ENCODE measurements at places on chromosomes 6 and 20.

- no peak for DNase-seq
Measured at GRCh38 chr6:137136065-137136464, 37.4 kb downstream of the IL22RA2 start.

- no peak for DNase-seq
Measured at GRCh38 chr6:118135371-118135770, 228.3 kb downstream of the SLC35F1 start.

GRCh38 chr6:43521836-43522235, 4.9 kb downstream of the POLR1C start:
- DNase-seq: no peak

- DNase-seq: no peak
Measured at GRCh38 chr6:20620043-20620442, 85.8 kb downstream of the CDKAL1 start.

- peak; percentile 91 for DNase-seq
Measured at GRCh38 chr6:41917528-41917927, 3.4 kb downstream of the MED20 start.

DNA sequence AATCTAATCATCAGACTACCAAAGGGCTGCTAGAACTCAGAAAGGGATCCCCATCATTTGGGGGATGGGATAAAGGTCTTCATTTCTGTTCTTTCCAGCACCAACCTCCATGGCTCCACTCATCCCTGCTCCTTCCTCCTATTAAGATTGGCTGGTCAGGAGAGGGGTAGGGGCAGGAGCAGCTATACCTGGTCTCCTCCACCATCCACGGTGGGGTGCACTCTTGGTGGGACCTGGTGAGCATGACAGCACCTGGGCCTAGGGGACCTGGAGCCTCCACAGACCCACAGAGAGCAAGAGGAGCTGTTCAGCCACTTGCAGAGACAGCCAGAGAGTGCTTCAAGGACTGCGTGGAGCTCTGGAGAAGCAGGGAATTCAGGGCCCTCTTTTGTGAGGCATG, 6.1 kb upstream of the ULBP2 start:
- DNase-seq: no peak

DNA sequence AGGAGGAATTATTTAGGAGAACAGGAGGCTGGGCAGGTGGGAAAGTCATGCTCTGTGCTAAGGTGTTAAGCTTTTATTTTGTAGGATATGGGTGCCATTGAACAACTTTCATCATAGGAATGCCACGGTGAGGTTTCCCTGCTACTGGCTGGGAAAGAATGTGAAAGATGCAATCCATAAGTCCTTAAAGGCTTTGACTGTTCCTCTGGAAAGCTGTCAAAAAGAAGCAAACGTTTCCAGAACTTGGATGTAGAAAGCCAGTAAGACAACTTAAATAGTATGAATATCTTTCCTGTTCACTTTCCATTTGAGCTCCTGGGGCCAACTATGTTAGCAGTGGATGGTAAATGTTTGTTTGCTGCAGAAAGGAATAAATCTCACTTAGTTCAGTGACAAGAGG, 574.4 kb downstream of the RNF144B start:
- DNase-seq: no peak

DNA sequence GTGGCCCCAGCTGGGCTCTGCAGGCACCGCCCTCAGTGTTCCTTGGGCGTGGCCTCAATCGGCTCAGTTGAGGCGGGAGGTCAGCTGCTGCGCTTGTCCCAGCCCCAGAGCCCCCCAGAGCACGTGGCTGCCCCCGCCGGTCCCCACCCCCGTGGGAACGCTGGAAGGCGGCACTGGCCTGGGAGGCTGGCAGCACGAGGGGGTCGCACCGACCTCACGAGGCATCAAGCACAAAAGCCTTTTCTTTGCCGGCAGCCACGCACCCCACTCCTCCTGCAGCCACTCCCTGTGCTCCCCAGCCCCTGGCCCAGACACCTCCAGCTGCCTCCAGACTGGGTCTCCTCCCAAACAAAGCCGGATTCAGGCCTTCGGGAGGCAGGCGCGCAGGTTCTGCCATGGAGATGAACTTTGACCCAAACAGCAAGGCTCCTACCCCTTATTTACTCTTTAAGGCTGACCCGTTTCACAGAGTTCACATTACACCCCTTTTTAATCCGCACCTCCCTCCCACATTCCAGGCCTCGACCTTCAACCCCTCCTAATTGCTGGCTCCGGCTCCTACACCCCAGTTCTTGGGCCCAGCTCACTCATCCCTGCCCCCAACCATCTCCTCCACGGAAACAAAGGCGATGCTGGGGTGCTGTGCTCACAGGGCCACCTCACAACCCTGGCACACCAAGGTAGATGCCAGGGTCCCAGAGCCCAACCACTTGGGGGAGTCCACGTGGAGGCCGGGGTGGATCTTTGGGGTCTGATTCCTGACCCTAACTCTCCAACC, 111.7 kb downstream of the NOL4L start:
- DNase-seq: no peak

GRCh38 chr6:33599413-33599938, 19.4 kb upstream of the BAK1 start:
- DNase-seq: no peak

DNA sequence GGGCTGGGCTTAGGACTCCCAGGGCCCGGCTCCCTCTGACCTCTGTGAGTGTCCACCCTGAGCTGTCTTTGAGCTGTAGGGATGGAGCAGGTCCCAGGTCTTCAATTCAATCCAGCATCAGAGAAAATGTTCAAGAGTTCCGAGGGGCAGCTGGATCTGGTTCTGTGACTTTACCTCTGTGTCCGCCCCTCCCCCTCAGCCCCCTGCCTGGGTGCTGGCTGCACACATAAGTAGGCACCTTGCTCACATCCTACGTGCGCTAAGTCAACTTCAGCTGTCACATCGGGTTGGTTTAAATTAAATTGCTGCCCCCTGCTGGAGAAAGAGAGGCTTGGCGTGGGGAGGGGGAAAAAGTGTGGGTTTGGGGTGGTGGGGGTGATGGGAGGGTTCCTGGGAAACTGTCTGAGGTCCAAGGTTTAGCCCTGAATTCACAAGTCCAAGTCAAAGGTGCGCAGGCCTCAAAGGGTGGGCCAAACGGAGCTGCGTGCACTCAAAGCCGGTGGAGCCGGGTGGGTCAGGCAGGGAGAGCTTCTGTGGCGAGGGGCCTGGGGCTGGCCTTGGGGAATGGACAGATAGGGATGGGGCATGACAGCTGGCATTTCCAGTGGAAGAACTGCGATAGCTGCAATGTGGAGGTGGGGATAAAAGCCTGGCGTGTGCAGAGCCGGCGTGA, 3.0 kb downstream of the WFDC5 start:
- DNase-seq: no peak

- DNase-seq: peak; percentile 71
Measured at GRCh38 chr6:14728396-14729024, 517.4 kb upstream of the JARID2 start.

DNA sequence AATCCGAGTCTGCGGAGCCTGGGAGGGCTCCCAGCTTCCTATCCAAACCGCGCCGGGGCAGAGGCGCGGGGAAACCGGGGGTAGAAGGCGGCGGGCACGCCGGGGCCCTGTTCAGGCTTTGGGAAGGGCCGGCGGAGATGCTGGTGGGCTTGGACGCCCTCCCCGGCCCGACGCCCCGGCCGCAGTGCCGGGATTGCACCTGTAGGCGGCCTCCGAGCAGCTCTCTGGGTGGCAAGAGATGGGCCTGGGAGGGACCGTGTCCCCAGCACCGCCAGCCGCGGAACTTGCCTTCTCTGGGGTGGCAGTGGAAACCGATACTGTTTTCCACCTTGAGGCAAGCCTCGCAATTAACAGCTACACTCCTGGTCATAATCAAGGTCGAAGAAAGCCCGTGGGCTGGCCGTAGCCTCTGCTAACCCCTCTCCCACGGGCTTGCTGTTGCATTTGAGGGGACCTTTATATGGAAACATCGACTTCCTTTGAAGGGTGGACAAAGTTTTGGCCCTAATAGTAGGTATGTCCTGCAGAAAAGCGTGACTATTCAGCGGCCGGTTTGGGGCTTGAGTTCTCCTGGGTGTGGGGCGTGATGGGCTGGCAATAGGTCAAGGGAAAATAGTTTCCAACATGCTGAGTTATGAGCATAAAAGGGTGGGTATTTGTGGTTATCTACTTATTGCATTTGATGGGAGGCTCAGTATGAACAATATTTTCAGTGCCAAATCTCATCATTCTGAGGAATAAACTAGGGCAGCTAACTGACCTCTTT, 1.1 kb upstream of the JAG1 start:
- DNase-seq: peak; percentile 80

GRCh38 chr6:41430875-41431274, 95.5 kb downstream of the NCR2 start:
- peak; percentile 82 for DNase-seq

- peak; percentile 86 for DNase-seq
Measured at GRCh38 chr20:23143098-23143497, 57.0 kb upstream of the CD93 start.

- DNase-seq: no peak
Measured at GRCh38 chr20:63260521-63260920, 6.3 kb upstream of the NKAIN4 start.

GRCh38 chr6:127188744-127189143, 70.3 kb downstream of the RSPO3 start:
- DNase-seq: no peak

- DNase-seq: no peak
Measured at GRCh38 chr6:4516206-4516605, 260.0 kb upstream of the CDYL start.

DNA sequence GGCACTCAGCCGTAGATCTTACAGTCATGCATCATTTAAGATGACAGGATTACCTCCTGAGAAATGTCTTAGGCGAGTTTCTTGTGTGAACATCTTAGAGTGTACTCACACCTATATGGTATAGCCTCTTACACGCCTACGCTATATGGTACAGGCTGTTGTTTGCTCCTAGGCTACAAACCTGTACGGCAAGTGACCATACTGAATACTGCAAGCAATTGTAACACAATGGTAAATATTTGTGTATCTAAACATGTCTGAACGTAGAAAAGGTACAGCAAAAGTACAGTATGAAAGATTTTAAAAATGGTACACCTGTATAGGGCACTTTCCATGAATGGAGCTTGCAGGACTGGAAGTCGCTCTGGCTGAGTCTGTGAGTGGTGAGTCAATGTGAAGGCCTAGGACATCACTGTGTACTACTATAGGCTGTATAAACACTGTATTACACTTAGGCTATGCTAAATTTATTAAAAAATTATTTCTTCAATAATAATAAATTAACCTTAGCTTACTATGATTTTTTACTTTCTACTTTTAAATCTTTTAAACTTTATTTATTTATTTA, 541 bp upstream of the IL20RA start:
- no peak for DNase-seq

DNA sequence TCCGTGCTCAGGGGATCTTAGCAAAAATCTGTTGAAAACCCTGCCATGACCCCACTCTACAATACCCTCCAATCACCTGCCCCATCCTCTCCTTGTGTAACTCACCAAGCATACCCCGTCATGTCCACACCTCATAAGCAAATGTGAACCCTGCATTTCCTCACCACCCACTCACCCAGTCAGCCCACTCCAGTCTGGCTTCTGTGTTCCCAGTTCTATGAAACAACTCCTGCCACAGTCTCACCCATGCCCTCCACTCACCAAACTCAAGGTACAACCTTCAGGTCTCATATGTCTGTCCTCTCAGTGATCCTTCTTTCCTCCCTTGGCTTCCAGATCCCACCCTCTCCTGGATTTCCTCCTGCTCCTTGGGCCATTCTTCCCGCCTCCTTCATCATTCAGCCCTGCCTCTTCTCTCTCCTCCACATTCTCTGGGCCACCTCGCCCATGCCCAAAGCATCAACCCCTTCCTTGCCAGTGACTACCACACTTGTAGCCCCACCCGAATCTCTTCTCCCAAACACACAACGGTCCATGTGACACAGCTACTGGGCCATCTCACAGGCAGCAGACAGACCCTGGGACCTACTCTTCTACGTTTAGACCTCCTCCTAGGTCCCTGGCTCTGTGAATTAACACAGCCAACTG, 8.8 kb downstream of the DDRGK1 start:
- no peak for DNase-seq

GRCh38 chr6:149140910-149141290, 176.6 kb upstream of the TAB2 start:
- DNase-seq: no peak

DNA sequence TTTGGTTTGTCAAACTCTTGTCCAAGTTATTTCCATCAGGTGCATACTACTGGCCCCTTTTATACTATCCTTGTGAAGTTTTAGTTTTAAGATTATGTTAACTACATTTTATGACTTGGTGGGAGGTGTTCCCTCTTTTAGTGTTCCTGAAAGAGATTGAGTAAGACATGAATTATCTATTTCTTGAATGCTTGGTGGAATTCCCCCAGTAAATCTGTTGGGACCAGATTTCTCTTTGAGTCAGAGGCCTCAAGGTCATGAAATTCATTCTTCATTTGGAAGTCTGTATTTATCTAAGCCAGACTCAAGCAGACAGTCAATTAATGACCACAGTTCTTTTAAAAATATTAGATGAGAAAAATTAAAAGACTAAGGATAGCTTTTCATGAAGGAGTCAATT, 81.3 kb downstream of the MOXD1 start:
- DNase-seq: no peak

DNA sequence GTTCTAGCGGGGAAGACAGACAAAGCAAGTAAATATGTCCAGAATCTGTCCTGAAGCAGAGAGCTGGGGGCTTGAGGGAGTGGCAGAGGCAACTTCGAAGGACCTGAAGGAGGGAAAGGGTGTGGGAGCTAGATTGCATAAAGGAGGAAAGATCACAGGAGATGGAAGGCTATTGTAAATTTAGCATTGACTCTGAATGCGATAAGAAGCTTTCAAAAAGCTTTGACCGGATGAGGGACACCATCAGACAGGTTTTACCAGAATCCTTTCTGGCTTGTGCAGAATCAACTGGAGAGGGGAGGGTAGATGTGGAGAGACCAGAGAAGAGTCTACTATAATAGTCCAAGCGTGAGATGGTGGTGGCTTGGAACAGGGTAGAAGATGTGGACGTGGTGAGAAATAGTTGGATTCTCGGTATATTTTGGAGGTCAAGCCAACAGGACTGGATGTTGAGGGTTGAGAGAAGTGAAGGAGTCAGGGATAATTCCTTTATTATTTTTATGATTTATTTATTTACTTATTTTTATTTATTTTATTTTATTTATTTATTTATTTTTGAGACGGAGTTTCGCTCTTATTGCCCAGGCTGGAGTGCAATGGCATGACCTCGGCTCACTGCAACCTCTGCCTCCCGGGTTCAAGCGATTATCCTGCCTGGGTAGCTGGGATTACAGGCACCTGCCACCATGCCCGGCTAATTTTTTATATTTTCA, 19.9 kb upstream of the RIPOR3 start:
- DNase-seq: no peak

All from AG08395 (cell line).